AG04450 (cell line): ENCODE measurements at places on chromosomes 4 and X. TPM values are rescaled to one million over a fixed set of nuclear protein-coding genes. Genes with fewer than 3 reads are reported as not detected.

DNA sequence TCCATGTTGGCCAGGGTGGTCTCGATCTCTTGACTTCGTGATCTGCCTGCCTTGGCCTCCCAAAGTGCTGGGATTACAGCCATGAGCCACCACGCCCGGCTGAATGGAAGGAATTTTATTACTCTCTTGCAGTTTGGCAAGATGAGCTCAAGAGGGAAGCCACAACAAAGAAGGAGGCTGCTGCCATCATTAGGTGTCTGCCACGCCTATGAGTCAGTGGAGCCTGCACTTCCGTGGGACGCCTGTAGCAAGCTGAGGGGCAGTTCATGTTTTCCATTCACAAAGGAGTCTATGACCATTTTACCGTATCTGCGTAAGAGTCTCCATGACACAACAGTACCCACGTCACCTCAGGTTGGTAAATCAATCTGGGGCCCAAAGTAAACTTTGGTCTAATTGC is 51.2 kb upstream of the CHRNA9 start:
- no peak for DNase-seq

Gene SSX3
- polyA plus RNA-seq, result not detected in 2 replicates

DNA sequence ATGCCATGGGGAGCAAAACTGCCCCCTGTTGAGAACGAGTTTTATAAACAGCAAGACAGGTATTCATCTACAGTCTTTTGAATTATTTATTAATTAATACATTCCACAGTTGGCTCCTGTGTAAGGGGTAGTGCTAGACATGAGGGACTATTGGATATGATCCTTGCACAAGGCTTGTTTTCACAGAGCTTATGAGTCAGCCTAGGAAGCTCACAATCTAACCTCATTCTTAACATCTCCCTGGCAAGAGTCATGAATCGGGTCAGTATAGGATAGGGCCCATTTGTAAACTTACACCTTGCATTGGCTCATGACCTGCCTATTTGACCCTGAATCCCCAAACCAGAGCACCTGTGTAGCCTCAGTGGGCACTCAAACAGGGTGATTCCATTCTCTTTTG is 209.1 kb upstream of the HCCS start:
- no peak for DNase-seq

Gene USP26
- not detected in 2 replicates for polyA plus RNA-seq

DNA sequence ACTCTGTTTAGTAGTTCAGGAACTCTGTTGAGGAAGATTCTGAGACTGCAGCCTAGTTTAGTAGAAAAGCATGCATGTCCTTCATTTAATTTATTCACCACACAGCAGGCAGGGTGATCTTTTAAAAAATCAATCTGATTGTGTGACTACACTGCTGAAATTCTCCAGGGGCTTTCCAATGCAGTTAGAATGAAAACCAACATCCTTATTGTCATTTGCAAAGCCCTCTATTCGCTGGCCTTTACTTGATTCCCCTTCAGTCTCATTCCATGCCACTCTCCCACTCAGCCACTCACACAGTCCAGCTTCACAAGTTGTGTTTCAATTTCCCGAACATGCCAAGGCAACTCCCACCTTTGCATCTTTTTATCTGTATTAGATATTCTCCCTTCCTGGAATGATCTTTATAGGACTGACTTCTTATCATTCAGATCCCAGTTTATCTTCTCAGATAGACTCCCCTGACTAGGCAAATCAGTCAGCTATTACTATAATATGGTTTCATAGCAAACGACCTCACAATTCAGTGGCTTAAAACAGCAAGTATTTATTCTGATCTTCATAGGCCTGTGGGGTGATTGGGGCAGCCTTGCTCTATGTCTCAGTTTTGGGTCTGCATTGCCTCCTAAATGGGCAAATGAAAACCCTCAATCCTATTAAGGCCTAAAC is 21.3 kb upstream of the FTHL17 start:
- DNase-seq, result no peak

Gene DNAAF6
- polyA plus RNA-seq, result not detected in 2 replicates

DNA sequence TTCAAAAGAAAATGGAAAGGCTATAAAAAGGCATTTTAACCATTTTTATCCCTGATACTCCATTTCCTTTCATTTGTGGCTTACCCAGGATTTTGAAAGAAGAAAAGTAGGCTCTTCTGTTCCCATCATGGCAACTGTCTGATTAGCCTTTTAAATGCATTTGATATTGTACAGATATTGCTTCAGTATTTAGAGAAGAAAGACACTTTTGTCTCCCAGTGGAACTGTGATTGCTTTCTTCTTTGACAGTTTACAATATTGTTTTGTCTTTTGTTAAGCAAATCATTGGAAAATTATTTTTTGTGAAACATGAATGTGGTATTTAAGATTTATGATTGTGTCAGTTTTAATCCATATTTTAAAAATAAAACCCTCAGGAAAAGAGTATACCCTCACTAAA is 297.4 kb upstream of the TACR3 start:
- no peak for DNase-seq

DNA sequence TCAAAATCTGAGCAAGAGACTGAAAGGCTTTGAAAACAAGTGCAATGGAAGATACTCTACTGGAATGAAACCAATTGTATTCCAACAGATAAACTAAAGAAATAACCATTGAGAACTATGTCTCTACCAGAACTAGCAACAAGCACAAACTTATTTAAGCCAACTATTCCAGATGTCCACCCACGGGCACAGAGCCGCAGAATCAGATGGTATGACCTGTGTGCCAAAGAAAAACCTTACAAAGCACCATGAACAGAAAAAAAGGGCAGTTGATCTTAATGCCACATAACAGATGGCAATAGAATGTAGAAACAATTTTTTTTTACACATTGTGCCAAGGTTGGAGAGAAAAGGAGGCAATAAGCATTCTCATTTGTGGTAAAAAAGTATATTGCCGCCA is 269.3 kb upstream of the ADGRL3 start:
- no peak for DNase-seq

DNA sequence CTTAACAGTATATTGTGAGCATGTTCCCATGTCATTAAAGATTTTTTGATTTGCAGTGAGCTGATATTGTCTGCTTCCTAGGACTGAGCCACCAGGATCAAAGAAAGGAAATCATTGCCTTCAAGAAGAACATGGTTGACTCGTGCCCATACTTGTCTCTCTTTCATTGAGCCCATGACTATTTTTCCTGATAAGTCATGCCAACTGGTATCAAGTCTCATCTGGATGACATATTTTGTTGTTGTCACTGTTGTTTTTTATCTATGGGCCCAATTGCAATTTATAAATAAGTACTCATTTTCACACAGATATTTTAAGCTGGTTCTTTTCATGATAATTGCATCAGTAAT is 10.2 kb upstream of the RHOH start:
- DNase-seq, result no peak

DNA sequence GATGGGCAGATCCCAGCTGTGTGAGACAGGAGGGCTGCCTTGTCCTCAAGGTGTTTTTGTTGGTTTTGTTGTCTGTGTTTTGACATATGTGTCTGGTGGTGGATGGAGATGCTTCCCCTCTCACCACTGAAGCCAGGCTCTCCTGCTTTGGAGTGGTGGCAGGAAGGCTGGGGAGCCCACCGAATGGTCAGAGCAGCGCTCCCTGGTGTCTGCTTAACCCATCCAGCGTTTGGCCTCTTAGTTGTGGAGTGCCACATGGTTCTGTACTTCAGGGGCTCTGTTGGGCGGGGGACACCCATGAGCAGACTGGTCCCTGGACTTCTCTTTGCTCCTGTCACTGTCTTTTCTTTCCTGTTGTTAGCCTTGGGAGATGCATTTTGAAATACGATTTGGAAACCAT is 51.9 kb downstream of the DLG3 start:
- no peak for DNase-seq

GRCh38 chr4:26544421-26544820 is 39.5 kb upstream of the TBC1D19 start:
- no peak for DNase-seq

Gene GATA1
- not detected in 2 replicates for polyA plus RNA-seq

Gene ZFX
- 16.2 and 23.1 TPM in 2 replicates for polyA plus RNA-seq

- no peak for DNase-seq
Observed at GRCh38 chrX:111460607-111461006, 48.6 kb upstream of the DCX start.

Gene IGSF1
- polyA plus RNA-seq, result not detected in 2 replicates
